ENCODE measurements at places on chromosomes 6 and 20.

DNA sequence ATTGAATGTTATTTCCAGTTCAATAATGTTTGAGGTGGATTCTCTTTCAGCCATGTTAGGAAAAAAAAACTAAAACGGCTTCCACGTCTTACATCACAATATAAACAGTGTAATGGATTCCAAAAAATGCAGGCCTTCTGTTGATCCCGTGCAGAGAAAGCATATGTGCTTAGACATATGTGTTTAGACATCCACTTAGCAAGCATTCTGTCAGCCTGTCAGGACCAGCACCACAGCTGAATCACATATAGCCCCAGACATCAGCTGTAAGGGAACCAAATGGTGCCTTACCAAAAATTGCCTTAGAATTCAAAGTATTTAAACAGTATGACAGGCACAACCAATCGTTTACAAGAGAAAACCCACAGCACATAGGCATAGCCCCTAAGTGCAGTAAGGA, 304.9 kb downstream of the EYA4 start:
- peak; percentile 84 for DNase-seq

DNA sequence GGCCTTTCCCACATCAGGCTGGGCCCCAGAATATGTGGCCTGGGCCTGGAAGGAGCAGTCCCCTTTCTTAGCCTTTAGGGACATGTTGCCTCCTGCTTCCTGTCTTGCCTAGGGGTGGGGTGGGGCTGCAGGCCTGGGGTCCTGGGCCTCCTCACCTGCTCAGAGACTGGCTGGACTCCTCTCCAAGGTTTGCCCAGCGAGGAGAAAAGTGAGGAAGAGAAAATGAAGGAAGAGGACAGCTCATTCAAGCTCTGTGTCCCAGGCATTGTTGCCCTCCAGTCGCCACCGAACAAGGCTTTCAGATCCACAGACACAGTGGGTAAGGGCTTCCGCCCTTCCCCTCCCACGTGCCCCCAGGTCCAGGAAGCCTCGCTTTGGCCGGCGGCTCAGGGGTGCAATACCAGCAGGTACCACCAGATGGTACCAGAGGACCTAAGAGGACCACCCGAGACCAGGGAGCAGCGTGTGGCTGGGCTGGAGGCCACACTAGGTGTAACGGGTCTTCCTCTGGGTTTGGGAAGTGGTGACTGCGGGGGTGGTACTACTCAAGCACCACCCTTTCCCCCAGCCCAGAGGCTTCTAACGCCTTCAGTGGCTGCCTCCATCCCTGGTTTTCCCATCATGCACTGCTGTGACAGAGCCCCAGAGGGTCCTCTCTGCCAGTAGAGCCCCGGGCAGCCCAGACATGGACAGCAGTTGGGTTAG, 5.5 kb upstream of the BAK1 start:
- peak; percentile 63 for DNase-seq

- DNase-seq: no peak
Observed at GRCh38 chr20:40966103-40966502, 62.5 kb upstream of the TOP1 start.

DNA sequence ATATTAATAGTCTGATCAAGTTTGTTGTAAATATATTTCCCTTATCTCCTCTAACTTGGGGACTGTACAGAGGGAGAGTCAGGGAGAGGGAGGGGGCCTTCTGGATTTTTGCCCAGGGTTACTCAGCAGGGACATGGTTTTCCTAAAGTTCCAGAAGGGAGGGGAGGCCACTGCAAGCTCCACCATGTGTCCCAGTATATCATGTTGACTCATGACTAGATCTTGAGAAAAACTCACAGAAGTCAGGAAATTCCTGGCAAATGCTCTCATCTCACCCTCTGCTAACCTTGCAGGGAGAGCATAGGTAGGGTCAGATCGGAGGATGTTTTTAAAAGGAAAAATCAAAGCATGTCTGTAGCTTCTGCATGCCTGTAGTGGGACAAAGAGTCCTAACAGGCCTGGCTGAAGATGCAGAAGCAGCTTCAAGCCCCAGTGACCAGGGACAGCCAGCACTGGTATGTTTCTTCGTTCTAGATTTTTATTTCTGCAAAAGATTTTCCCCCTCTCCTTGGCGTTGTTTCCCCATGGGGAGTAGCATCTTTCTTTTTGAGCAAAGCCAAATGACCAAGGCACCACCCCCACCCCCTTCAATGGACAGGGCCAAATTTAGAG, 272.9 kb upstream of the SUPT3H start:
- DNase-seq: peak; percentile 99

GRCh38 chr6:52160472-52161104, 25.6 kb upstream of the IL17A start:
- DNase-seq: no peak

DNA sequence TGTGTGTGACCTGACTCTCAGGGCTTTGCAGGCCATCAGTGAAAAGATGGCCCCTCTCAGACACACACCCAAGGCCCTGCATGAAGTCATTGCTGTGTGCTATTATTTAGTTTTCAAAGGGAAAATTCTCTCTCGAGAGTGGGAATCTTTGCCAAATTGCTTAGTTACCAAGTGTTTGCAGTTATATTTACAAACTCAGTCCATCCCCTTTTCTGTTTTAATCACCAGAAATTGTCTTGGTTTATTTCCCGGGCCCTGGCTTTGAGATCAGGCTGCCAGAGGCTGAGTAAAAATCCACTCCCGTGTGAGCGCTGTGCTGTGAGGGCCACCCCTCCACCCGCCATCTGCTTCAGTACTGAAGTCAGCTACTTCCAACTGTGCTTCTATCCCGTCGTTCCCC, 163.1 kb downstream of the SOD2 start:
- no peak for DNase-seq

GRCh38 chr20:1674361-1674760, 16.8 kb upstream of the SIRPG start:
- DNase-seq: no peak

DNA sequence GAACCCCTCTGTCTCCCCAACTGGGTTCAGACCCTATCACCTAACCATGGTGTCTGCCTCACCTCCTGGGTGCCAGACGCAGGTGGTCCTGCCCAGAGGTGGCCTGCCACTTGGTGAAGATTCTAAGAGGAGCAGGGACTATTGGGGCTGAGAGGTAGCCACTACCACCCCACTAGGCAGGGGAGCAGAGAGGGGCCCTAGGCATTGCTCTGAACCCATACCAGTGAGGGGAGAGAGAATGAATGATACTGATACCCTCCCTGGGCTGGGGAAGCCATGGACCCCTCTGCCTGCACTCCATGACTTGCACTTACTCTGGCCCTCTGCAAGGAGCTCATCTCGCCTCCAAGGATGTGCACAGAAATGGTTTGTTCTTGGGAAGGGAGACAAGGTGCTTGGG, 31.7 kb upstream of the SPDEF start:
- DNase-seq: no peak

DNA sequence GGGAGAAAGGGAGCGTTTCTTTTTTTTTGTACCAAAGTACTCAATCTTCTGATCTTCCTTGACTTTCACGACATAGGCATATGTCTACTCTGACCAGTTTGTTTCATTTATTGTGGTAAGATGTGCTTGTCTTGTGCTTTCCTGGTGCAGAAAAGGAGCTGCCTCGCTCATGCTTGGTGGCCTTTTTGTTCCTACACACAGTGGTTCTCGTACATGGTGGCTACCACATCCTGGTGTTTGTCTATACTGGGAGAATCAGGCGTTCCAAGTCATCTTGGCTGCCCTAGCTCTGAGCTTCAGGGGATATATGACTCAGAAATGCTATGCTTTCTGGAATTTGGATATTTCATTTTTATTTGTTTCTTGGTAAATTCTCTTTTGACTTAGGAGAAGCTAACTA, 31.8 kb downstream of the MYB start:
- DNase-seq: peak; percentile 85

- DNase-seq: no peak
Observed at GRCh38 chr20:45402946-45403345, 5.1 kb upstream of the DBNDD2 start.

DNA sequence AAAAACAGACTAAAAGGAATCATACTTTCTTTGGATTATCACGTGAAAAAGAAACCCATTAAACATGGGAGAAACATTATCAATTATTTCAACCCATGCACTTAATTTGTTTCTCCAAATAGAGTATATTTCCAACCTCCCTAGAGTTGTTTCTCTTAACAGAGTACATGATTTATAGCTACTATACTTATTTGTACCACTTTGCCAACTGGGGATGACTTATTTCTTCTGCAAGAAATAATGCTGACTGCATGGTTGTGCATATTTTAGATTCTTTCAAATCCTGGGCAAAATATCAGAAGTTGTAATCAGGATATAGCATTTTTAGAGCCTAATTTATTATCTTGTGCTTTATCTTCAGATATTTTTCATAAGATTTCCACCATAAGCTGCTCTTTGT, 629.1 kb upstream of the EYS start:
- DNase-seq: no peak

DNA sequence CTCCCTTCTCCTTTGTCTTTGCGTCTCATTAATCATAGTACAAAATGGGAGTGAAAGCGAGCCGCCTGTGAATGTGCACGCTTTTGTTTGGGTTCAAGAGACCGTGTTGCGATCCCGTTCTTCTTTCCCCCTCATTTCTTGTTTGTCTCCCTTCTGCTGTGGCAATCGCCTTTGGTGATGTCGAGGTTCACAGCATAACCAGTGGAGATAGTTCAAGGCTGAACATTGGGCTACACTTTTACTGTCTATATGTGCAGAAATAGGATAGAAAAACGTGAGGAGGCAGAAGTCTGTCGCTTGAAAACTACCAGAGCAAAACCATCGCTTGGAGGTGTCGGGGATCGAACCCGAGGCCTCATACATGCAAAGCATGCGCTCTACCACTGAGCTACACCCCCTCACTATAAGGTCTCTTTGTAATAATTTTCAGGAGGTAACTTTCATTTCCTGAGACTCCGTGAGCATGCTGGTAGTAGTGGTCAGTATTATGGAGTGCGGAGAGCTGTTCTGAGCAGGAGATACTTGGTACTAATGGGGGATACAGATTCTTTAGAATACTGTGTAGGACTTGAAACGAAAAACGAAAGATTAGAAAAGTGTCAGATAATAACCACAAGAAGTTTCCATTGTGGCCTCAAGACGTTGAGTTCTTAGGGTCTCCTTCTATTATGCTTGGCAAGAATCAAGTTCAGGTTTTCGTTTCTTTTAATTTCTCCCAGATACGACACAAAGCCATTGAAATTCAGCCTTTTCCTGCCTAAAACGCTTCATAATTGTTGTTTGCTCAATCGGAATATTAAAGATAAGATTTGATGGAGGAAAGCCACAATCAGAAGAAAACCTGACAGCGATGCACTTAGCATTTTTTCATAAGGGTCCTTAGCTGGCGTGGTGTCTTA, 106.6 kb downstream of the TRIM27 start:
- DNase-seq: peak; percentile 70

DNA sequence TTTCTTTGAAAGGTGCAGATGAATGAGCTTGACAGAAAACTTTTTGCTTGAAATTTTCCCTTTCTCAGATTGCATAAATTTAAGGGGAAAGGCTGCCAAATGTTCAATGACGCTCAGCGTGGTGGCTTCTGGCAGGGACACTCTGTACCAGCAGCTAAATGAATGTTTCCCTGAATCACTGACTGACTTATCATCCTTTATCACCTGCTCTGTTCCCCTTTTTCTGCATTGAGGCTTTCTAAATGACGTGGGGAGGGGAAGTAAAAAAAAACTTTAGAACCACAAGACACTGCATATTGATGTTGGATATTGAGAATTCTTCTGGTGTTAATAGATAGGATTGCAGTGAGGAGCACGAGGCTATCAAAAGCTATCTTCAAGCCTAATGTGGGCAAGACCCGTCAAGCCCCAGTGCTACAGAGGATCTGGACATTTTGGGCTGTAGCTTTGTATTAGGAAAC, 46.9 kb upstream of the ENPP5 start:
- no peak for DNase-seq

GRCh38 chr6:151452750-151453427, 963 bp upstream of the RMND1 start:
- peak; percentile 31 for DNase-seq

DNA sequence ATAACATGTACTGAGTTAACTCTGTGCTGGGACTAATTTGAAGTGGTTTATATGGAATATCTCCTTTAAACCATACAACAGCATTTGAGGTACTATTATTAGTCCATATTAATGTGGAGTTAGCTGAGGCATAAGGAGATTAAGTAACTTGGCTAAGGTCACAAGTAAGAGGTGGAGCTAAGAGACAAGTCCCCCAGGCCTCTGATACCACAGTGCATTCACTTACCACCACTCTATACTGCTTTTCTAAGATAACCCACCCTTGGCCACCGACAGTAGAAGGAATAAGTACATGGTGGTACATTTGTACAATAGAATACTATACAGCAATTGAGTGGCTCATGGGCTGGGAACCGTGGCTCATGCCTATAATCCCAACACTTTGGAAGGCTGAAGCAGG, 16.4 kb upstream of the TTPAL start:
- no peak for DNase-seq

DNA sequence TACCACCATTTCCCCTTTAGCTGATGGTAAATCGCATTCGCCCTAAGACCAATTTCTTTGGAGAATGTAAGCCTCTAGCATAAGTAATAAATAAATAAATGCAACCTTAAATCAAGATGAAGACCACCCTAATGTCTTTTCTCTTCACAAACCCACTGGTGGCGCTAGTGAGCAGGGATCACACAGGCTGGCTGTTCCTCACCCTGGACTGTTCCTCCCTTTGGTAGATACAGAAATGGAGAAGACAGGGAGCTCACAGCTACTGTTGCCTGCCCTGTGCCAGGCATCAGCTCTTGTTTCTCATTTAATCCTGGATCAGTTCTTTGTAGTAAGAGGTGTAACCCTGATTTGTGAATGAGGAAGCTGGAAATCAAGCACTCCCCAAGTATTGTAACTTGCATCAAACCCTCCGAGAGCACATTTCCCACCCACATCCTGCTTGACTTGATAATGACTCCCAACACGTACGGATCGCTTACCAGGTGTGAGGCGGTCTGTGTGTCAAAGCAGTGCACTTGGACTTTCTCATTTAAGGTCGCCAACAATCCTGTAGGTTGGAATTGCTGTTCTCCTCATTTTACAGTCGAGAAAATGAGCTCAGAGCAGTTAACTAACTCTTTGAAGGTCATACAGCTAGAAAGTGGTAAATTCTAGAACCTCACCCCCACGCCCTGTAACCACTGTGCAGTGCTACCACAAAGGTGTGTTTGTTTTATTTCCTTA, 236.1 kb downstream of the TSHZ2 start:
- no peak for DNase-seq

DNA sequence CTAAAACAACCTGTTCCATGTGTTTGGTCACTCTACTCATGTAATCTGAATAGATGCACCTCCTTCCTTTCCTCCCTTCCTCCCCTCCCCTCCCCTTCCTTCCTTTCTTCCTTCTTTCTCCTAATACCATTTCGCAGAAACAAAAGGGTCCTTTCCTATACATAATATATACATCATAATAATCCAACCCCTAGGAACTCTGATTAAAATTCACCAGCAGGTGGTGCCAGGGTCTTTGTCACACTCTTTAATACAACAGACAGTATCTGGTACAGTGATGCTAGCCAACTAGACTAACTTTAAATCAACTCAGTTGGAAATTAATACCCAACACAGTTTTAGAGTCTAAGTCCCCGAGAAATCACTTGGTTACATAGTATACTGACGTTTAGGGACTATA, 181.2 kb upstream of the SHLD1 start:
- DNase-seq: peak; percentile 37

Measured in fibroblast of skin of back (primary cell).